Left lung (tissue), 14 donors: ENCODE measurements at places on chromosomes 7 and 10. TPM values are rescaled to one million over a fixed set of nuclear protein-coding genes. Genes with fewer than 3 reads are reported as not detected.

Gene ANKRD7
- total RNA-seq, result 0.58 TPM

Gene GPR37
- 2.0 TPM for total RNA-seq

Gene RNF32
- total RNA-seq, result 2.0 TPM

Gene CPED1
- 14.1 TPM for total RNA-seq

Gene MKX
- 1.3 TPM for total RNA-seq

Gene SYT15
- total RNA-seq, result 30.9 TPM

Gene PMS2
- total RNA-seq, result 11.8 TPM

Gene RBP4
- total RNA-seq, result 18.4 TPM

Gene HOGA1
- 1.2 TPM for total RNA-seq

Gene RARRES2
- total RNA-seq, result 162 TPM

Gene ATP5F1C
- total RNA-seq, result 208 TPM

Gene NEBL
- total RNA-seq, result 65.9 TPM

Gene OPN4
- total RNA-seq, result not detected

Gene C7orf57
- not detected for total RNA-seq

Gene DENND10
- 37.4 TPM for total RNA-seq

Gene CAMK2B
- total RNA-seq, result 0.17 TPM

Gene PDE1C
- 5.5 TPM for total RNA-seq

Gene IMMP2L
- total RNA-seq, result 17.1 TPM

Gene ADAP1
- total RNA-seq, result 25.8 TPM

Gene ANXA8
- total RNA-seq, result 3.0 TPM

Gene TUBAL3
- not detected for total RNA-seq

Gene RPP38
- total RNA-seq, result 11.7 TPM

Gene SLC18A3
- total RNA-seq, result not detected

Gene GPR146
- total RNA-seq, result 18.9 TPM

Gene HTRA1
- 80.5 TPM for total RNA-seq

Gene CCDC126
- 14.3 TPM for total RNA-seq

Gene NAT16
- not detected for total RNA-seq

Gene SORBS1
- total RNA-seq, result 44.0 TPM
